ENCODE measurements at places on chromosomes 4 and X.

DNA sequence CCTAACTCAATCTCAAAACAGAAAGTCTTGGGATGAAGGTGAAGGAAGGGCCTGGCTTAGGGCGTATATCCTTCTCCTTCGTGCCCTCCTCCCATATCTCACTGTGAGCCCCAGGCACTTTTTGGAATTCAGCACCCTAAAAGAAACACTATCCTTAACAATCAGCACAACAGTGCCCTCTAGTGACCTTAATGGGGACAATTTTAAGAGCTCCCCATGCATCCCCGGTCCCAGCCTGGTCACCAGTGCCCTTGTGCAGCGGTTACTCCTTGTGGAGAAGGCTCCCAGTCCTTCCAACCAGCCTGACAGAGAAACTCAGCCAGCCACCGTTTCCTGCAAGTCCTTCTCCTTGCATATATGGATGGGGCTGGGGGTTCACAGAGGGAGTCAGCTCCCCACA lies 4.2 kb downstream of the PAK3 start:
- no peak for DNase-seq

- DNase-seq, result no peak
These were observed 17.2 kb downstream of the RHOH start for GRCh38 chr4:40214038-40214437.

- DNase-seq, result no peak
These were observed 4.1 kb upstream of the MANBA start for GRCh38 chr4:102764901-102765300.

- no peak for DNase-seq
These were observed 363.4 kb upstream of the BOD1L1 start for GRCh38 chr4:13990596-13991589.

- no peak for DNase-seq
These were observed 58.4 kb upstream of the TACR3 start for GRCh38 chr4:103778221-103778620.

GRCh38 chr4:104915864-104916263 lies 230.8 kb upstream of the TET2 start:
- no peak for DNase-seq

- DNase-seq, result no peak
These were observed 88.6 kb upstream of the WDR1 start for GRCh38 chr4:10205223-10205622.

GRCh38 chr4:131137196-131137595 lies 2011.9 kb upstream of the PCDH10 start:
- no peak for DNase-seq

GRCh38 chr4:17490575-17491059 lies 21.3 kb downstream of the QDPR start:
- DNase-seq, result no peak

DNA sequence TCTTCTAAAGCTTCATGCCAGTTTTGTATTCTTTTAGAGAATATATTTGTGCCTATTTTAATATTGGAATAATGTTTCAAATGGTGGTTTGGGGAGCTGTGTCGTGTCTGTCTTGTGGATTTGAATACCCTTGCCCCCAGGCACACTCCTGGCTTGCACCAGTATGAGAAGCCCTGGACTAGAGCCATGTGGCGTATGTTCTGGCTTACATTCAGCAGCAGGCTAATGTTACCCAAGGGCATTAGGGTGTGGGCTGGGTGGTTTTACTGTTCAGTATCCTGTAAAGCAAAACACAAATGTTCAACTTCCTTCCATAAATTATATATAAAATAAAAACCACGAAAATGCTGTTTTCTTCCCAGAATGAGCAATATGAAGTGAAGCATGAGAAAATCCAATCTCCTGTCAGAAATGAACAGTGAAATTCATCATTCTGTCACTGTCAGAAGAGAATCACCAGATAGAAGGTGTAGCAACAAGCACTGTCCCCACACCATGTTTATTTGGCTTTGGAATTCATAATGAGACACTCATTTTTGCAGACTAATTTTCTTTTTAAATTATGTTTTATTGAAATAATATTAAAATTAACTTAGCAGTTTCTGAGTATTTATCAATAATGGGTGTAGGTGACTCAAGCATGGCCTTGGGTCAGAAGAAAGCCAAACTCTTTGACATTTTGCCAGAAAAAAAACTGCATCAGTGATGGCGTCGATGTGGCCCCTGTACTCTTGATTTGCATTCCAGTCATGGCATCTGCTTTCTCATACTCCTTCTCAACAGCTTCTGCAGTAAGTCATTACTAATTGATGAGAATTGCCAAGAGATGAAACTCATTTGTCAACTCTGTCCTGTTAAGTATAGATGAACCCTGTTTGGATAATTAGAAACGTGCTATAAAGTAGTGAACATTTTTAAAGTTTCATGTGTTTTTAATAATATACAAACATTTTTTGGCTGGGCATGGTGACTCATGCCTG lies 43.8 kb downstream of the WWC2 start:
- no peak for DNase-seq

- no peak for DNase-seq
These were observed 123.5 kb downstream of the DCHS2 start for GRCh38 chr4:154368060-154368459.
